ENCODE measurements at places on chromosomes 2 and 18.
A peak's percentile ranks its signal among the peaks of the same experiment; 100 is the strongest.

- DNase-seq, result no peak
Observed at GRCh38 chr18:46574743-46575115, 82.3 kb downstream of the LOXHD1 start.

GRCh38 chr18:79459946-79460480 is 64.3 kb downstream of the NFATC1 start:
- DNase-seq, result no peak

DNA sequence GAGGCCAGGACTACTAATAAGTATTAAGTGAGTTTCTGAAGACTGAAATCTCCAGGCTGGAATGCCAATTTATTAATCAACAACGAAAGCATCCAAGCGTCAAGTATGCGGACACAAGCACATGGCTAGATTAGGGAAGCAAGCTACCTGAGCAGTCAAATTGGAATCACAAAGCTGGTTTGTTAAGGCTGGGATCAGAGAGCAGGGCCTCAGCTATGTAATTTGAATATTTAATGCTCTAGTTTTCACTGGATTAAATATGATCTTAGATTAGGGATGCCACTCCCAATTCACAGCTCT is 5.7 kb downstream of the CCL20 start:
- DNase-seq, result no peak

GRCh38 chr2:127901339-127902056 is 15.7 kb upstream of the AMMECR1L start:
- DNase-seq, result no peak

DNA sequence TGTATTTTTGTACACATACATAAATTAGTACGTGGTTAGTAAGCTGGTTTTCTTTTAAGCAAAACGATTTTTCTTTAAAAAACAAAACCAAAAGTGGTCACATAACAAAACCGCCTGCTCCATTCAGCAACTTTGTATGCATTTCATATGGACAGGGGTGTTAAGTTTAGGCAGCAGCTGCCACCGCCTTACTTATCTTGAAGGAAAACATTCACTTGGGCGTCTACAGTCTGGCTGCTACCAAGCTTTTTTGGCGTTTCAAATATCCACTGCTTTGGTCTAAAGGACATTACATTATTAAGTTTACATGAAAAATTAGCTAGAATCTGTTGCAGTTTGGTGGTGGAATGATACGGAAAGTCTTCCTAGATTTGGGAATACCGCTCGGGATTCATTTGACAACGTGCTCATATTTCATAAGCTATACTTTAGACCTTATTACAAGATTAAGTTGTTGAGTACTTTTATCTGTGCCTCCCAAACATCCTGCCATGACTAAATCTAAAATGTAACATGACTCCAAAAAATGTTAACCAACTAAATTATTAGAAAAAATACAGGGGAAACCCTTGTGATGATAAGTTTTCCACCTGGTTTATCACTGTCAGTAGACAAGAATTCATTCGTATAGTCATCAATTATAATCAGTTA is 214.8 kb downstream of the NEDD4L start:
- DNase-seq, result no peak

GRCh38 chr2:196959281-196959680 is 32.8 kb upstream of the PGAP1 start:
- DNase-seq, result no peak

DNA sequence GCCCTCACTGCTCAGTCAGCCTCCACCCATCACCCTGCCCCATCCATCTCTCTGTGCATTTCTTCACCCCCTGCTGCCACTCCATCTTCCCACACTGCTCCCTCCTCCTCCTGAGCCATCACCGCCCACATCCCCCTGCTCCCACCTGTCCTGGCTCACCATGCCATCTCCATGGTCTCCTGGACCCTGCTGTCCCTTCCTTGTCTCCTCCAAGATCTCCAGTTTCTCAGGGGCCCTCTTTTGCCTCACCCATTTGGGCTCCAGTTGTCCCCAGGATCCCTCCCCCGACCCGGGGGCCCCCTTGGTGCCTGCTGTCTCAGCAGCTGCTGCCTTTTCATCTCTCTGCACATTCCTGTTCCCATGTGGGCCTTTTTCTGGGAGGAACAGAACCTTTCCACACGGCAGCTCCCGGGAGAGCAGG is 10.6 kb downstream of the SPEG start:
- no peak for DNase-seq

GRCh38 chr18:70333757-70334156 is 44.9 kb downstream of the SOCS6 start:
- no peak for DNase-seq

DNA sequence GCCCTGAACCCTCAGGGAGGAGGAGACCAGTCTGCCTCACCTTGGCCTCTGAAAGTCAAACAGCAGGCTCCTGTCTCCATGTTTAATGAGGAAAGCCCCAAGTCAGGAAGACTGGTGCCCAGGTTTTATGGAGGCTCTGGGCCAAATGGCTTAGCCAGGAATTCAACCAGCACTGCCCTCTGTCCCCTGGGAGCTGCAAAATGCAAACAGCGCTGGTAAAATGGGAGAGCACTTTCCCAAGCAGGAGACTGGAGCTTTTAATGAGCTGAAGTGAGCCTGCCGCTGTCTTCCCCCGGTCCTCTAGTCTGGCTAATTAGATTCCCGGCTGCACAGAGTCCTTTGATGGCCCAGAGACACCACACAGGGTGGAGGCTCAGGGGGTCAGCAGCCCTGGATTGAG is 276.0 kb upstream of the TRIB2 start:
- no peak for DNase-seq

GRCh38 chr2:236631856-236632291 is 62.2 kb downstream of the ACKR3 start:
- no peak for DNase-seq

DNA sequence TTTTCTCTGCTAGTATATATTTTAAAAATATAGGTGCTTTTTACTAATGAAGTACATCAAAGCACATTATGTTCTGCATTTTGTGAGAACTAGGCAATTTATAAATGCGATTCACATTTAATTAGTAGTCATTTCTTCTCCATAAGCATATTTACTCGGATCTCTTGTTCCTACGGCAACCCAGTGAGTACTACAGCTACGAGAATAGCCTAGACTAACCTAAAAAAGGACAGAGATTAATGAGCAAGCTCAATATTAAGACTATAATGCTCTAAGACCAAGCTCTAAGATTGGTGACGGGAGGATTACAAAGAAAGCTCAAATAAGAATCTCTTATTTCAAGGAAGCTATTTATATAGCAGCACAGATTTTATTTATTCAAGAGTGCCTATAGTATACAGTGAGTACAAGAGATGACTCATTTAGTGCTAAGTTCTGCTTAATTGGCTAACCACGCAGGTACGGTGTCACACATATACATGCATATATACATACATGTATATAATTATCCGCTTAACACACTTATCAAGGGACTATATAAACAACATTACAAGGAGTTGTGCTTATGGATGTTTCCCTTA is 364.7 kb downstream of the GPD2 start:
- DNase-seq, result no peak

DNA sequence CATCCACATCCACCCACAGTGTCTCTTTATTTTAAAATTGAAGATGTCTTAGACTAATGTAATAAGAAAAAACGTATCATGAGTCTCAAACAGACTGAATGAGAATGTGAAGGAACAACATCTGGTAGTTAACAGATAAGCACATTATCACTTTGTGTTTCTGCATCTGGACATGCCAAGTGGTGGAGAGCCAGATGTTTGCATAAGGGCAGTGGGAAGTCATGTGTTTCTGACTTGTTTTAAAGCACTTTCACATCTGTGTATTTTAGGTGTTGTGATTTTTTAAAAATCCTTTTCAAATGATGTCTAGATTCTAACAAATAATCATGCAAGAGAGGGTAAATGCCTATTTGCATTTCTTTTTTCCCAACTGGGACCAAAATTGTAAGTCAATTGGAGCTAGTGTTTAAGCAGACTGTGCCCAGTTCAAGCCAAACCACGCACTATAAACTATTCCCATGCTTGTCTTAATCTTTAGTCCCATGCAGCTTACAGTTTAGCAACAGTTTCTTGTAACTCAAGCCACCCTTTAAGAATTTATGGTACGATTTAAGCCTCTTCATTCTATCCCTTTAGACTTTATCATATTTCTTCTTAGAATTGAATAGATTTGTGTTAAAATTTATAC is 272.7 kb upstream of the DOK6 start:
- no peak for DNase-seq

GRCh38 chr2:213443921-213444320 is 159.7 kb downstream of the SPAG16 start:
- DNase-seq, result no peak

- no peak for DNase-seq
Observed at GRCh38 chr2:1226766-1227165, 186.5 kb upstream of the TPO start.

- DNase-seq, result peak; percentile 75
Observed at GRCh38 chr2:98757904-98758421, 27.0 kb upstream of the MGAT4A start.

DNA sequence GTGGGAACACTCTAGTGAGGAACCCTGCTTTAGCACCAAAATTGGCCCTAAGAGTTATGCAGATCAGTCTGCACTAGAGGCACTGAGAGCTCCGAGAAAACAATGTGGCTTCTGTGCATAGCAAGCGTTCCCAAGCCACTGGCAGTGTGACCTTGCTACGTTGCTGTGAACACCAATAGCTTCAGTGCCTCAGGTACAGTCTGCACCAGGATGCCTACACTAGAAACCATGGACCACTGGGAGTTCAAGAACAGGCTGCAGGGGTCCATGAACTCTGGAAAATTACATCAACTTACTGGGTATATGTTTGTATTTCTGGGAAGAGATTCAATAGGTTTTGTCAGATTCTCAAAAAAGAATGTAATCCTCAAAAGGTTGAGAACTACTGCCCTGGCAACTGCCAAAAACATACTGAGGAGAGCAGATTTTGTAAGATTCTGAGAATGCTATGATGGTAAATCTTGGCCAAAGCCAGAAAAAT is 18.3 kb upstream of the SP3 start:
- DNase-seq, result no peak

DNA sequence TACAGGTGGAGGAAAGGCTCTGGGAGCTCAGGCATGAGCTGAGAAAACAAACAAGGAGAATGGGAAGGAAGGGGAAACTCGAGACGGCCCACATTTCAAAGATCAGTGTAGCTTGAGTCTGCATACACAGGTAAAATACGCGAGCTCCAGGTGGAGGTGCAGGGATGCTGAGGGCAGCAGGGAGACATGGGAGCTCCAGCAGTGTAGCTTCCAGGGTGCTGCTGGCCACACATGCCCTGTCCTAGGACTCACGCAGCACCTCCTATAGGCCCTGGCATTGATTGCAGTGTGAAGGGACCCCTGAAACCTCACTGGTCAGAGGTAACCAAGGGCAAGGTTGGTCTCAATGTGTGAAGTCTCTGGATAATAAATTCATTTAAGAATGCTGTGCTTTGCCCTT is 362.8 kb upstream of the HS6ST1 start:
- no peak for DNase-seq

- DNase-seq, result no peak
Observed at GRCh38 chr2:73059106-73059505, 12.4 kb downstream of the SFXN5 start.

DNA sequence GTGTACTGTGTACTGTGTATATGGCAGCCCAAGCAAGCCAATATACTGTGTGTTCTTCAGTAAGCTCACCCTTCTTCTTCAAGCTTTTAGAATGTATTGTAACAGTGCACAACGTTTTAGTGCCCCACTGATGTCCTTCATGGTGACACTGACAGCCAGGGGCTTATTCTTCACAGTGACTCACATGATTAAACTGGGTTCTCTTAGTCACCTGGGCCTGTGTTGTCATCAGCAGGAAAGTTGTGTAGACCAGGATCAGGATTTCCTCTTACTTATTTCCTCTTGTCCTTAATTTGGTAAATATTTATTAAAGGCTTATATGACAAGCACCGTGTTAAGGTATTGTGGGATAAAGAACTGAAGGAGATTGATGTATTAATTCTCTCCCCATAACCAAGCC is 67.9 kb upstream of the THOC1 start:
- no peak for DNase-seq

GRCh38 chr2:210623506-210623905 is 67.1 kb downstream of the CPS1 start:
- DNase-seq, result no peak

DNA sequence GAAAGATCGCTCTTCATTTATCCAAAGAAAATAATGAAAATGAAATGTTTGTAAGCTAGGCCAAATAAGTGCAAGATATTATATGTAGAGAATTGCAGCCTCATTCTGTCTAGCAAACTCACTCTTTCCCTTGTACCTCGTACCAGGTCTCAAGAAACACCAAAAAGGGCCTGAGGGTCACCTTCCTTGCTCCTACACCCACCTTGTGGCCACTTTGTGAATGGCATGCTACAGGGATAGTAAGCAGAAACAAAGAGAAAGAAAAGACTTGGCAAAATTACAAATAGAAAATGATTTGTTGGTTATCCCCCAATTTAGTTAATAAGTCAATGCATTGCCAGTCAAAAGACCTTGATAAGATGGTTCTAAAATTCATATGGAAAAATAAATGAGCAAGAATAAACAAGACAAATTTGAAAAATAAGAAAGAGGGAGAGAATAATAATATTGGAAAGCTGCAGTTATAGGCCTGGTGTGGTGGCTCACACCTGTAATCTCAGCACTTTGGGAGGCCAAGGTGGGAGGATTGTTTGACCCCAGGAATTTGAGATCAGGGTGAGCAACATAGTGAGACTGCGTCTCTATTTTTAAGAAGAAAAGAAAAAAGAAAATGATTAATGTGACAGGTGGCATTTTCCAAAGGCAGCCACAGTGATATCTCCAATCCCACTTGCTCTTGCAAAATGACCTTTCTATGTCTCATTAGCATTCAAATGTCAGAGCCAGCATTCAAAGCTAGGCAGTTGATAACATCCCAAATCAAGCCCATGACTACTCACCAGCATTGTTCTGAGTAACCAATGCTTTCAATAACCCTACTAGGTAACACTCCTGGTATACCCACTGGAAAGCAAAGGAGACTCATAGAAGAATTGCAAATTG is 38.8 kb upstream of the BMP10 start:
- DNase-seq, result peak; percentile 76

DNA sequence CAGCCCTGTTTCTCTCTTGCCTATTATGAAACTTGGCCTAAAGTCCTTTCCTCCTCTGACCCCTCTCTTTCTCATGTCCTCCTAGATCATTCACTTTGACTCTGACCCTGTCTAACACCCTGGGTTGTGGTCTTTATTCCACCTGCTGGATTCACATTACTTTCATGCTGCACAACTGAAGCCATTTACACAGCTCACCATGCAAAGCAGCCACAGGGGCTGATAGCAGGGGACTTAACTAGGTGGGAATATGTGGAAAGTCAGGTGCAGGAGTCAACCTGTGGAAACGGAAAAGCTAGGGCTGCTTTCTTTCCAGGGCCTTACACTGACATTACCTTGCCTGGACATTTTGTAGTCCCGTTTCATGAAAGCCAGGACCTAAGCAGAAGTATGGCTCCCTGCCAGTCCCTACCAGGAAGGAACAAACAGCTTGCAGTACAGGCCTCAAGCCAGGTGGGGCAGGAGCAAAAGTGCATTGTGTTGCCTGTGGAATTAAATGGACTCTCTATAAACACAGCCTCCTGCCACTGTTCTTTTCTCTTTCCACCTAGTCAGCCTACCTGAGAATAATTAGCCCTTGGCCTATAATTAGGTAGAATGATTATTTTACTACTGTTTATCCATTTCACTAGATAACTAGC is 11.8 kb downstream of the MAPRE3 start:
- DNase-seq, result peak; percentile 20
